ENCODE measurements at places on chromosomes 2 and 18.
A peak's percentile ranks its signal among the peaks of the same experiment; 100 is the strongest.

- DNase-seq, result no peak
Measured at GRCh38 chr2:109562421-109562820, 51.3 kb downstream of the SEPTIN10 start.

GRCh38 chr2:124310671-124311070 is 285.6 kb downstream of the CNTNAP5 start:
- DNase-seq, result no peak

DNA sequence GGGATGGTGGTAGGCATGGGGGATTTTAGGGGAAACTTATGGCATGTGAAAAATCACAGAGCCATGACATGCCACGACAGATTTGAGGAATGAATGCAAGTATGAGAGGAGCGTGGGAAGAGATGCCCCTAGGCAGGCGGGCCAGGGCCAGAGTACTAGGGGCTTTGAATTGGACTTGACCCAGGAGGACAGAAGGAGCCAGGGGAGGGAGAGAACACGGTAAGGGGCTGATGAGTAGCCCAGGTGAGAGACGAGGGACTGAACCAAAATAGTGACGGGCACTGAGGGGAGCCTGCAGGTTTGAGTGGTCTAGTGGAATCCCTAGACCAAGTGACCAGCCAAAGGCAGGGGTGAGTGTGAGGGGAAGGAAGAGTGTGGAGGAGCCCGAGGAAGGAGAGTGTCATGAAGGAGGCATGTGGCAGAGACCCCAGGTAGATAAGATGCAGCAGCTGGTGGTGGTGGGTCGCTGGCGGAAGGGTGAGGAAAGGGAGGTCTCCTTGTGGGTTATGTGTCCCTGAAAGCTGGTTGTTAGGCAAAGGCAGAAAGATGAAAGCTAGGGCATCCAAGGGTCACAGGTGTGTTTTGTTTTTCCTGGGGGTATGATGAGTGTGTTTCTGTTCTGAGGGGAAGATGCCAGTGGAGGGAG is 48.7 kb downstream of the ZBTB7C start:
- no peak for DNase-seq

DNA sequence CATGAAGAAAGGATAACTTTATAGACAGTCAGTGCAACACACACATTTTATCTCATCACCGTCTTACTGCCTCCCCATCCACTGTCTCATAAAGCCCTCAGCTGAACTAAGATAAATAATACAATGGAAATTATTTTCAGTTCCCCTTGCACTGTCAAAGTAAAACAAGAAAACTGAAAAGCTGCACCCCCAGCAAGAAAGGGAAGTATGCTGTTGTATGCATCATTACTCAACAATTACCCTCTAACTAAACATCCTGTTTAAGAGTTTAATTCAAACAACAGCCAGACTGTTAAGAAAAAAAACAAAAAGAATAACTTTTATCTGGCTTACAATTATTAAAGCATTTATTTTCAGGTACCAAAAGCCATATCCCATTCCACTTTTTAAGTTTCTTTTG is 25.0 kb downstream of the MPPE1 start:
- no peak for DNase-seq

GRCh38 chr2:112793449-112793978 is 9.2 kb upstream of the IL1A start:
- no peak for DNase-seq

- no peak for DNase-seq
Measured at GRCh38 chr2:50448556-50448955, 583.4 kb downstream of the NRXN1 start.

- no peak for DNase-seq
Measured at GRCh38 chr18:24799720-24800119, 339.3 kb downstream of the HRH4 start.

GRCh38 chr2:74414881-74415761 is 6.3 kb downstream of the C2orf81 start:
- peak; percentile 77 for DNase-seq

GRCh38 chr2:9753665-9754531 is 89.4 kb upstream of the TAF1B start:
- no peak for DNase-seq

DNA sequence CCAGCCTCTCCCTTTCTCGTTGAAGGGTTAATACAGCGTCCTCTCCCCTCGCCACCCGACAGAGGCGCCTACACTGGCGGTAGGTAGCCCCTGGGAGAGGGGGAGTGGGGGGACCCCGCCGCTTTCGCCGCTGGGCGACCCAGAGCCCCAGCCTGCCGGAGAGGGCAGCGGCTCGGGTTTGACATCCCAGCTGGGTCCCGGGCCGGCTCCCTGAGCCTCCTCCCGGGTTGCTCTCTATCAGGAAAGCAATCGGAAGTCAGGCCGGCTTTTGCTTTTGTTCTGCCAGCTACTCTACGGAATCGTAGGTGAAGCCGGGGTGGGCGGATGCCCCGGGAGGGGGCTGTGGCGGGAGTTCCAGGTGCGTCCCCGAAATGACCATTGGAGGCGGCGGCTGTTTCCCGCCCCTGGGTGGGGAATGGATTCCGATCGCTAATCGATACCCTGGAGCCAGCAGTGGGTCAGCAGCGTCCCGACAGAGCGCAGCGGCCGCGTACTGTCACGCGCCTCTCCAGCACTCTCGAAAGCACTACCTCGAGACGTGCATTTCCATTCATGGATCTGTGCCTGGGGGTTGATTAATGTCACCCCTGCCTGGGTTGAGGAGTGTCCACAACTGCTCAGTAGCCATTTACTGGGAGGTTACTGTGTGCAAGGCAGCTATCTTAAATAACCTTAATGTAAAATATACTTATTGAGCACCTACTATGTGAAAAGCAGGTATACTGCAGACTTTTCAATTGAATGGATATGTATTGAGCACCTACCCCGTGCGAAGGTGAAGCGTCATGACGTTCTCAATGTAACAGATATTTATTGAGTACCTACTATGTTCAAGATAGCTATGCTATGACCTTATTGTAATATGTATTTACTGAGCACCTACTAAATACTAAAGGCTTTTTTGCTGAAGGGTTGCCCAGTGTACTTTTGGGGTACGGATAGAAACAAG is 1.1 kb downstream of the MAPK4 start:
- DNase-seq, result peak; percentile 35

DNA sequence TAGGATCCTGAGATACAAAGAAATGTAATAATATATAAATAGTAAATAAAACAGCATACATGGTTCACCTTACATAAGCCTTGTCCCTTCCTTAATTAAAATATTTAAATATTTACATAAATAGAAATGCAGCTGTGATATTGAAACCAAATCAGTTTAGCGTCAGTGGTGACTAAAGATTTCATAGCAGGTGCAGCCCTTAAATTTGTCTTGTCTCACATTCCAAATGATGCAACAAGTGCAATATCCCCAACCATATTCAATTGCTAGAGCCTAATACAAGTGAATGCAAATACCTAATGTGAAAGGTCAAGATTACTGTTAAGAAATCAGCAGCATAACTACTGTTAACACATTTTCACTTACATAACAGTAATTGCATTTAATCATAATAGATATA is 539.5 kb downstream of the NYAP2 start:
- DNase-seq, result no peak

GRCh38 chr2:5322396-5322795 is 369.8 kb upstream of the SOX11 start:
- DNase-seq, result no peak

GRCh38 chr18:51643483-51643882 is 446.0 kb upstream of the MEX3C start:
- DNase-seq, result no peak

GRCh38 chr18:56382541-56382940 is 255.9 kb downstream of the TXNL1 start:
- no peak for DNase-seq

DNA sequence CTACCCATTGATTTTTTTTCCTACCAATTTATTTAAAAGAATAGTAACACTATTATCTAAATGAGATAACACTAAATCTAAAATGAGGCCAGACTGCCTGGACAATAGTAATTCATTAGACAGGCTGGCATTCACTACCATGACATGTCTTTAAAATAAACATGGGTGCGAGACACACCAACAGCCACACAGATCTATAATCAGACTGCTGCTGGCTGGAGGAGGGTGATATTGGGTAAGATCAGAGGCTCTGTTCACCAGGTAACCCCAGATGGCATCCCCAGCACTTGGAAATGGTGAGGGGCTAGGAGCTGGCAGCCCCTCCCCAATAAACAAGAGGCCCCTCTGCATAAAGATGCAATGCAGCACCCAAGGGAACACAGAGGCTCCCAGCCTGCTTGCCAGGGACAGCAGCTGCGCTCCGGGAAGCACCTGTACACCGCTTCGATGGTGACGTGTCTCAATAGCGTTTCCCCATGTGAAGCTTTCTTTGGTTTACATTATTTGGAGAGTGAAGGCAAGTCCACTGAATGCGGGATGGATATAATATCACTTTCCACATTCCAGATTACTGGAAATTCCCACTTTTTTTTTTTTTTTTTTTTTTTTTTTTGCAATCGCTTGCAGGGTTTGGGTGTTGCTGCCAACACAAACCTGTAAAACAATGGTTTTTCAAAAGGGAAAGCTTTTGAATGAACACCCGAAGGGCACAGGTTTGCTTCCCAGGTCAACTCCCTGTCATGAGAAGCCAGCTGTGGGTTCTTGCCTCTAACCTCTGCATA is 159.0 kb downstream of the ZNF516 start:
- DNase-seq, result no peak

DNA sequence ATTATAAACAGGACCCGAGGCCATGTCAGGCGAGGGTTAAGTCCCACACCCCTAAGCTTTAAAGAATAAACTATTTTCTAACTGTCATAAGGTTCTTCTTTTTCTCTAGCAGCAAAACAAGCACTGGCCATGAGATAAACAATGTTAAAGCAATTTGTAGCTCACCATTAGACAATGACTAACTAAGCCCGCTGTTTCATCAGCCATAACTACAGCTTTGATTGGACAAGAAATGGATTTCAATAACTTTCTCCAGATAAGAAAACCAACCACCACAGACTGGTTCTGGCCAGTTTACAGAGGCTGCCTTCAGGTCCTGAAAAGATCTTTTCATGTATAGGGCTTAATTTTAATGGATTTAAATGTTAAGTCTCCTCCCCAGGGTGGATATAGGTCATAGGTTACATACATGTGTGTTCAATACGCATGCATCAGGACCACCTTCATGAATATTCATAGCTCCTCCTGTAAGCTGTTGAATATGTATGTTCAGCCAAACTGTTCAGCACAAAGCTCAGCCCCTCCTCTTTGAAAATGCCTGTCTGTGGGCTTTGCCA is 108.7 kb upstream of the RAB6C start:
- DNase-seq, result no peak

- DNase-seq, result no peak
Measured at GRCh38 chr2:198479065-198479464, 674.7 kb downstream of the PLCL1 start.

GRCh38 chr2:73896362-73897239 is 3.8 kb downstream of the ACTG2 start:
- no peak for DNase-seq

- peak; percentile 19 for DNase-seq
Measured at GRCh38 chr2:240570531-240571313, 2.4 kb downstream of the RNPEPL1 start.

DNA sequence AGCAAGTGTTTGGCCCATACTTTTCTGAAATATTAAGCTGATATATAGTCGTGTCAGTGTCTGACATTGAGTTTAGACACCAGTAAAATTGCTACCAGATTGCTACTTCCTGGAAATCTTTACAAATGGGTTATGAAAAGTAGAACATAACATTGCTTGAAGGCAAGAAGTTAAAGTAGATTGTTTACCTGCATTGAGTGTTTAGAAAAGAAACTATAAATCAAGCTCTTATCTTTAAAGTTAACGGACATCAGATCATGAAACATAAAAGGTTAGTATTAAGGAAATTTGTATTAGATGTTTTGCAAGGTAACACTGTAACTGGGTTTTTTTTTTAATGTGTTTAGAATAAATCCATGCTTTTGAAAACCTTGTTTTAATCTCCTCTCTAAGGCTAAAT is 4.8 kb upstream of the YES1 start:
- DNase-seq, result no peak

DNA sequence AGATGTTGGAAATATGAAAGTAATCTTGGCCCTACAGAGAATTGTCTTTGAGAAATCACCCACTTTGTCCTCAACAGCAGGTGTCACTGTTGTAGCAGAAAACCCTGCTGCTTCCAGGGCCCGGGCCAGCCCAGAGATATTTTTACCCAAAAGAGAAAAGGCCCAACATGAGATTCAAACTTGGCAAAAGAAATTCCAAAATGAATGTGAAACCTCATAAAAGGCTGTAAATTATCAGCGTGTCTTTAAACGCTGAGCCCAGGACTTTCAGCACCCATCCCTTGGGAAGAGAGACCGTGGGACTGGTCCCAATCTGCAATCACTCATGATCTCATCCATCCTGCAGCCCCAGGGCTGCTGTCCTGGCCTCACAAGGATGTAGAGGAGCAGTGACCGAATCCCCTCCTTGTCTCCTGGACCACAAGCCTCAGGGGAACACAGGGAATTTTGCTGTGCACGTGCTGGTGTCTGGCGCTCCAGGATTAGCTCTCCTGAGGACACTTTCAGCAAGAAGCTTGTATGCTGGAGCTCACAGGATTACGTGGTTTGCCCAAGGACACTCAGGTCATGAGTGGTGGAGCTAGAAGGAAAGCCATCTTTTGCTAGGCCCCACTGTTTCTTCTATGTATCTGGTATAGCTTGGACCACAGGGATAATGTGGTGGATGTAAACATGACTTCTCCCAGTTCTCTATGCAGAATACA is 202.1 kb downstream of the RNF144A start:
- peak; percentile 35 for DNase-seq

DNA sequence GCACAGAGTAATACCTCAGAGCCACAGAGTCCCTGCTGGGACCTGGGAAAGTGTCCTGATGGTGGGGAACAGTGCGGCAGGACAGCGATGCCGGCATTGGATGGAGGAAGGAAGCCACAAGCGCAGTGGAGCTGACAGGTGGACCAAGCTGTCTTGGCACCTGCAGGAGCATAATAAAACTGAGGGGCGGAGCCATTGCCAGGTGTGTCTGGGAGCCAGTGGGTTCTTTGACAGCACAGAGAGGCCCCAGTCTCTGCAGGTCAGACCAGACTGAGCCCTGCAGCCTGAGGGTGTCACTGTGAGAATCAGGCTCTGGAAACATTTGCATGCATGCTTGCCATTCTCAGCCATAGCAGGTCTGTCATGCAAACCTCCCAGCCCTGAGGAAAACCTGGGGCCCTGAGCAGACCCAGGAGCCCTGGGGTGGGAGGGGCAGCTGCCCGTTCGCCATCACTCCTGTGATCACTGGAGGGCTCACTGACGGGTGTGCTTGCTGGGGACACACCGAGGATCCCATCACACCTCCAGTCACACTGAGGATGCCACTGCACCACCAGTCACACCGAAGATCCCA is 210.5 kb upstream of the HDAC4 start:
- no peak for DNase-seq

DNA sequence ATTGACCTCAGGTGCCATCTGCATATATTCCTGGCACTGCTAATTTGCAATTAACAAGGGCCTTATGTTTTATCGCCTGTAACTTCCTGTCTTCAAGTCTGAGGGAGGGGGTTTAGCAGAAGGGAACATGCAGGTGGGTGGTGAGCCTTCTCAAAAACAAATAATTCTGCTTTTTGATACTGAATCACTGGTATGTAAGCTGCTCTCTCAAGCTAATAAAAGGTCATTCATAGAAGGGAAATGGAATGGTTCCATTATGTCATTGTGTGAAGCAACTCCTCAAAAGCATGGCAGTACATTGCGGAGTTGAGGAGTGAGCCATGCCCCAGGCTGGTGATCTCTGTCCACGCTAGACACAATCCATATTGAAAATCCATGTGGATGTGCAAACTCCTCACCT is 414.8 kb upstream of the ID2 start:
- DNase-seq, result no peak
